Right renal cortex interstitium (tissue), 3 donors: ENCODE measurements at places on chromosomes 16 and 17.

GRCh38 chr17:34793231-34793908 is 167.9 kb downstream of the CCT6B start:
- DNase-seq: no peak

GRCh38 chr17:73013816-73014663 is 78.4 kb downstream of the SLC39A11 start:
- DNase-seq: no peak

GRCh38 chr17:46108120-46108519 is 85.1 kb downstream of the KANSL1 start:
- no peak for DNase-seq

- DNase-seq: no peak
Observed at GRCh38 chr16:86874141-86874540, 295.8 kb downstream of the FOXL1 start.

- no peak for DNase-seq
Observed at GRCh38 chr16:22008215-22009059, 526 bp downstream of the MOSMO start.

DNA sequence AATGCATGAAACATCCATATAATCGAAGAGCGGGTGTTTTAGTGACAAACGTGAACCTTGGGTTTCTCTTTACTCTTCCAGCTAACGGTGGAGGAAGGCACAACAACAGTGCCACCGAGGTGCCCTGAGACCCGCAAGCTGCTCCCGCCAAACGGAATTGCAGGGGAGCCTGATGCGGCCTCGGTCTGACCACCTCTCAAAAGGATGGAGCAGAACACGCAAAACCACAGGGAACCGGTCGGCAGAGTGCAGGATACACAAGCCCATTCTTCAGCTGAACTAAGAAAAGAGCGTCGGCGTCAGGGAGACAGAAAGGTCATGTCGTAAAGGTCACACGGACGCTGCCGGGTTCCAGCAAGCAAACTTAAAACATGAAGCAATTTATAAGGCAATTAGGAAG is 109.5 kb upstream of the ZNF750 start:
- no peak for DNase-seq

DNA sequence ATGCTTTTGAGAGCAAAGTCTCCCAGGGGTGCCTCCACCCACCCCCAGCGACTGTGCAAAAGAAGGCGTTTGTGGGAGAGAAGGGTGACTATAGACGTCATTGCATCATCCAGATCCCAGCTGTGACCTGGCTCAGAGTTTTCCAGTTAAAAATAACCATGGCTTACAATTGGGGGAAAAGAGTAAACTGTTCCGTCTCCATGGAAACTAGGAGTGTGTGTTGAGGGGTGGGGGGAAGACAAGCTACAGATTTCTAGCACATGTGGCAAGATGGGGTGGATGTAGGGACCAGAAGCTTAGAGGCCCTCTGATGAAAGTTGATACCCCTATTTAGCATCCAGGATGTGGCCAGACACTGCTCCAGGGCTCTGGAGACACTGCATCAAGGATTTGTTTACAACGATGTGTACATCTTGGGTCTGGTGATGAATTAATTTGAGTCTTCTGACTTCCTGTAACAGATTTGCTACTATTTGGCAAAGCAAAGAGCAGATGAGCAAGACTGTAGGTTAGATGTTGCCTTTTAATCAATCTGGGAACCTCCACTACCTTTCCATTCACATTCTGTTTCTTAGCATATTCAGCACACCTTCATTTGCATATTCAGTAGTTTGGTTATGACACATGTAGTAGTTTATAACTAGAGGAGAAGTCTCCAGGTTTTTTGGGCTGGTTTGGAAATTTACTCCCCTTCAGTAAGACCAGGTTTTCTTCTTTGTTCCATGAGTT is 6.2 kb upstream of the DUSP14 start:
- no peak for DNase-seq

DNA sequence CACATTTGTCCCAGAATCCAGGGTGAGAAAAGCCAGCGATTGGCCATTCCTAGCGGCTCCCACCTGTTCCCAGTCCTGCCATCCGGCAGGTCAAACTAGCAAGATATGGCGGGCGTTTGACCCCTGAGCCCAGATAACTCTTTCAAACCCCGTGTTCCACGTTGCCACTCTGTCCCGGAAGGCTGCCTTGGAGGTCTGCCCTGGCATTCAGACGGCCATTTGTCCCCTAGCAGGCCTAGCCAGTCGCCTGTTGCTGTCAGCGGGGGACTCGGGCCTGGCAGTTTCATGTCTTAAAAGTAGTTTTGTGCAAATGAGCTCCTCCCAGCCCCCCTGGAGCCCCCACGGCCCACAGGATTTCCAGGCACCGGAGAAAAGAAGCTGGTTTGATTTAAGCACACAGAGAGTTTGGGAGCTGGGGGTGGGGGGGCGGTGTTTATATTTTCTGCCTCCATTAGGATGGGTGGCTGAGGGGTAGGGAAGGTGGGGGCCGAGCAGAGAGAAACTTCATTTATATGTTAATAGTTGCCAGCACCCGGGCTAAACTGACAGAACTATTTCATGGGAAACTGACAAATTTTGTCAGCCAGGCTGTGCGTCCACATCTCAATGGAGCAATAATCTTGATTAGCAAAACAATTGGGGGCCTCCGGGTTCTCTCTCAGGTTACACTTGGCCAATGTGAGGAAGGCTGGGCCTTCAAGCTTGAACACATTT is 240.9 kb upstream of the SALL1 start:
- no peak for DNase-seq

DNA sequence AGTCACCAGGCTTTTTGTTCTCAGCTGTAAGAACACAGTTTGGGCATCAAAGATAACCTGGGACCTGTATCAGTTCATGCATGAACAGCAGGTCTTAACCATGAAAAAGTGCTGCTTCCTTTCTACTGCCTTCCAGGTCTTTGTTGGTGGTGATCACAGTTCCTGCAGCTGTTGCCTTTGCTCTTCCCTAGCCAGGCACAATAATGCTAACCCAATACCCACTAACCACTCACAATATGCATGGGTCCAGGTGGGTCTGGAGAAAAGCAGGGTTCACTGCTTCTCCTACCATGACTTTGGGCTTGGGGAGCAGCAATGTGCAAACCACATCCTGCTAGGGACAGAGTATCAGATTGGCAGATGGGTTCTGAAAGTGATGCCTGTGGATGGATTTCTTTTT is 396.9 kb downstream of the UTP18 start:
- no peak for DNase-seq

DNA sequence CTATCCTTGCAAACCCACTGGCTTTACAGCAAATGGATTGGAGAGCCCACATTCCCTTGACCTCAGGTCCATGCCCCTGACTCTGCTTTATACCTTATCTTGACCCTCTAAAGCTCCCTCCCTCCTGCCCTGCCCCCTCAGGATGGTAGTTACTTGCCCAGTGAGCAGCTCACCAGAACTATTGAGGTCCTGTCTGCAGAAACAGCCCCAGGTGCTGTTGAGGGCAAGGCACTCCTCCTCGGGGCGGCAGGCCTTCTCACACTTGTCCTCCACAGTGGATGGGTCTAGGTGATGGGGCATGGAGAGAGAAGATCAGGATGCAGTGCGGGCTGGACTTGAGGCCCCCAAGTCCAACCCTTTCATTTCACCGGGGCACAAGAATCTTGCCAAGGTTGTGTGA is 4.6 kb downstream of the GP2 start:
- no peak for DNase-seq

DNA sequence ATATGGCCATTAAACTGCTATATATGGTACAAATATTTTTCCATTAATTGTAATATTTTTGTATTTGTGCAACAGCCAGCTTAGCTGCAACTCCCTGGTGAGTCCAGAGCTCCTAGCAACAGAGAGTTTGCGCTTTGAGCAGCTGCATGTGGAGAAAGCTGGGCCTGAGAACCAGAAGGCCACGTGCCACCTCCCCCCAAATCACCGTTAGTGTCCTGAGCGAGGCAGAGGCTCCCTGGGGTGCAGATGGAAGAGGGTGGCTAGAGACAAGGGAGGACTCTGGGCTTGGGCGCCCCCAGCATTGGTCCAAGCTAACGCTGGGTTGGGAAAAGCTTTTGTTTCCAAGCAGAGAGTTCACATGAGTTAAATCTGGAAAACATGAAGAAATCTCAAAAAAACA is 41.6 kb downstream of the HSBP1 start:
- no peak for DNase-seq

- peak; percentile 77 for DNase-seq
Observed at GRCh38 chr17:37373530-37374159, 2.1 kb upstream of the C17orf78 start.

DNA sequence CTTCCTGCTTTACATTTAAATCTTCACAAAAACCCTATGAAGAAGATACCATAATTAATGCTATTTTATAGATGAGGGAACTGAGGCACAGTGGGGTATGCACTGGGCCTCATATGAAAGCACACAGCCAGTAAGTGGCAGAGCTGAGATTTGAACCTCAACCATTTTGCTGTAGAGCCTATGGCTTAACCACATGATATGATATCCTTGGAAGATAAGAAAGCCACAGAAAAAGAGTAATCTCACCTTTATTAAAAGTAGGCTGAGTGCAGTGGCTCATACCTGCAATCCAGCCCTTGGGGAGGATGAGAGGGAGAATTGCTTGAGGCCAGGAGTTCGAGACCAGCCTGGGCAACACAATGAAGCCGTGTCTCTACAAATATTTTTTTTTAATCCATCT is 15.0 kb upstream of the TOB1 start:
- no peak for DNase-seq

GRCh38 chr16:1920727-1921171 is 2.5 kb upstream of the HS3ST6 start:
- no peak for DNase-seq

- no peak for DNase-seq
Observed at GRCh38 chr17:7403043-7403726, 712 bp downstream of the TMEM256 start.

DNA sequence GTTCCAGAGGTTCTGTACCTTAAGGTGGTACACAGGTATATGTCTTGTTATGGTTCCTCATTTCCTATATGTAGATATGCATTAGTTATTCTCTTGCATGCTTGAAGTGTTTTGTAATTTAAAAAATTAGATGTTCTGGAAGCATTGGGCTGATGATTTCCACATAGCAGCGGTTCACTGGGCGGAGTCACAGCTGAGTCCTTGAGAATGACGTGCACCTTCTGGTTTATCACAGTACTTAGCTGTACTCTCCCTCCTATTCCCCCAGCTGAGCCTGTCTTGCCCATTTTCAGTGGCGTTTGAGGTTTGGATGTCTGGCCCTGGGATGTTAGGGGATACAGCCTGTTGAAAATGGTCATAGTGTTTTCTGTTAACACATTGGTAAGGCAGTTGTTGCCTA is 327.1 kb downstream of the SNX29 start:
- no peak for DNase-seq

- DNase-seq: no peak
Observed at GRCh38 chr17:72173499-72174116, 52.8 kb downstream of the SOX9 start.

DNA sequence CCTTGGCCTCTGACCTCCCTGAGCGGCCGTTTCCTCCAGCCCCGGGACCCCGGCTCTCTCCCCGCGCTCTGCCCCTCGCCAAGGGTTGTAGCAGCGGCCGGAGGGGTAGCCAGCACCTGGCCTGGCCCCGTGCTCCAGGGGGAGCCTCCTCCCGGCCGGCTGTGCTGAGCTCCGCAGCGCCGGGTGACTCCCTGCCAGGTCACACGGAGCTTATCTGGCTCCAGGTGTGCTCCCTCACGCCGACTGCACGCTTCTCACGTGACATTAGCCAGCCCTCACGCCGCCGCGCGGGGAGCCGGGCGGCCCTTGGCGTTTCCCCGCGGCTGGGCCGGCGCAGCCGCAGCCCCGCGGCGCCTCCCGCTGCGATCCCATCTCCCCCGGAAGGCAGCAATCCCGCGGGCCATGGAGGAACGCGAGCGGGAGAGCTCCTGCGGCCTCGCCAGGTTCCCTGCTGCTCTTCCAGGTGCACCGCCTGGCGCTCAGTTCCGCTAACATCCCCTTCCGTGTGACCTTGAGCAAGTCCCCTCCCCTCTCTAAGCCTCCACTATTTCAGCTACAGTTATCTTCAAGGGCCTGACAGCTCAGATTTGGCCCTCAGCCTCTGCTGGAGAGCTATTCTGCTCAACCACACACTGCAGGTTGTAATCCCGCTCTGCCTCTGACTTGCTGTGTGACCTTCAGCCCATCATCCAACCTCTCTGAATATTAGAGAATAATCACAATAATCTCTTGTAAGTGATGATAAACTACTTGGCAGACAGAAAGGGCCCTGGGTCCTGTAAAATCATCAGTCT is 3.4 kb downstream of the MYO18A start:
- no peak for DNase-seq

DNA sequence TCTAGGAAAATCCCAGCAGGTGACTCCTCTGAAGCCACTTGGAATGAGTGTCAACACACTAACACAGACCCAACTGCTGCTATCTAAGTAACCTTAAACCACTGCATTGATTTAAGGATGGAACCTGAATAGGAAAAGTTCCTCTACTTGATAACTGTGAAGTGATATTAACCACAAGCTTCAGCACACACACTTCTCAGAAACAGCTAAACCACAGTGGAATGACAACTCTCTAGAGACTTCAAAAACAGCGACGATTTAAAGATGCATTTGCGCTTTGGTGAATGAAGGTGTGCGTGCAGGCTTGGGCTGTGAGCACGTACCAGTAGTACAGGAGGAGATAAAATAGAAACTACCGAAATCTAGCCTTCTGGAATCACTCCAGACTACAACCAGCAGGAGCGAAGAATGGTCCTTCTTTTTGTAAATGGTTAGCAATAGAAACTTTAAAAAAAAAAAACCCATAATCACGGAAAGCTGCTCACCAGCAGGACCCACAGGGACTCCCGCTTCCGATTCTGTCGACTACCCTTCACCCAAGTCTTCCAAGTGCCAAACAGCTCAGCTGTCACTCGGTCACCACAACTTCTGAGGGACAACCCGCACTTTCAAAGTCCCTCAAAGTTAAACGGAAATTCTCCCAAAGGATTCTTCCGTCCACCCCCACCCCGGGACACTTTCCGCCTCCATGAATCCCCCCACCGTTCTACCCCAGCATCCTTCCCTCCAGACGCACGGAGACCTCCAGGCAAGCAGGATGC is 137.7 kb upstream of the CORO6 start:
- DNase-seq: no peak

DNA sequence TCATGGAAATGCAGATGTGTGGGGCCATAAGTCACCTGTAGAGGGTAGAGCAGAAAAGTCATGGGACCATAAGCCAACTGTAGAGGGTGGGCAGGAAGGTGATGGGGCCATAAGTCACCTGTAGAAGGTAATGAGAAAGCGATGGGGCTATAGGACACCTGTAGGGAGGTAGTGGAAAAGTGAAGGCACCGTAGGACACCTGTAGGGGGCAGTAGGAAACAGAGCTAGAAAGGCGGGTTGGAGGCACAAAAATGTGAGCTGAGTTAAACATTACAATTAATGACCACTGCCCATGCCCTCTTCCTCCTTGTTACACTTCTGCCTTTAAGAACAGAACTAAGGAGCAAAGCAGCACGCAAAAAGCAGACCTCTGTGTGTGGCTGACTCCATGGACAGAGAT is 150.1 kb downstream of the SHISA6 start:
- no peak for DNase-seq

DNA sequence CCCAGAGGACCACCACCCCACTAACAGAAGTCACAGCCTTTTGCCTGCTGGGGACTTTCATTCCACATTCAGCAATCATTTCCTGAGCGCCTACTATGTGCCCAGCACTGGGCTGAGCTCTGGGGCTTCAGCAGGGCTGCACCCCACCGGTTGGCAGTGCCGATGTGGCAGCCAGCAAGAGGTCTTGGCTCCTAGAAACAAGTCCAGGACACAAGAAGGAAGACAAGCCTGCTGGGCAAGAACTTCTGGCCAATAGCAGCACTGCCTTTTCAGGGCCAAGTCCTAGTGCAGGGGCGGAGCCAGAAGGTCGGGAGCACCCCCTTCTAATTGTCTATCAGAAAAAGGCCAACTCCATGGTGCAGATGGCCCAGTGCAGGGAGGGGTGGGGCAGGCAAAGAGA is 13.0 kb upstream of the HOXB9 start:
- no peak for DNase-seq
